Stimulated activated CD4-positive, alpha-beta T cell treated with anti-CD3 and anti-CD28 coated beads, Interleukin-1b, Interleukin-23, amount 100 ng/mL, for 1 hour (primary cell): ENCODE measurements at places on chromosomes 13 and 19.

GRCh38 chr19:44824761-44825160 lies 15.9 kb downstream of the BCAM start:
- DNase-seq = no peak

DNA sequence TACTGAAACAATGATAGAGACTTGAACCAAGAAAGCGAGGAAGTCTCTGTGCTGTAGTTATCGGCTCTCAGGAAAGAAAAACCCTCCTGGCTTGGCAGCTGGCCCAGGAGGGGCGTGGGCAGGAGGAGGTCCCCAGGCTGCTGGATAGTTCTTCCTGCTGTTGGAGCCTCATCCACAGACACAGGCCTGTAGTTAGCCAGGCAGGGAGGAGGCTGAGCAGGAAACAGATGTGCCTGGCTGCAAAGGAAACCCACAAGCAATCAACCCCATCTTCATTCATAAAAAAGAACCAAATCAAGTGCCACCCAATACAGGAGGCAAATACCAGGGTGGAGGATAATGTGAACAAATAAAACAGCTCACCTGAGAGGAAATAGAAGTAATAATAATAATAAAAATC lies 86.2 kb downstream of the IRS2 start:
- no peak for DNase-seq

DNA sequence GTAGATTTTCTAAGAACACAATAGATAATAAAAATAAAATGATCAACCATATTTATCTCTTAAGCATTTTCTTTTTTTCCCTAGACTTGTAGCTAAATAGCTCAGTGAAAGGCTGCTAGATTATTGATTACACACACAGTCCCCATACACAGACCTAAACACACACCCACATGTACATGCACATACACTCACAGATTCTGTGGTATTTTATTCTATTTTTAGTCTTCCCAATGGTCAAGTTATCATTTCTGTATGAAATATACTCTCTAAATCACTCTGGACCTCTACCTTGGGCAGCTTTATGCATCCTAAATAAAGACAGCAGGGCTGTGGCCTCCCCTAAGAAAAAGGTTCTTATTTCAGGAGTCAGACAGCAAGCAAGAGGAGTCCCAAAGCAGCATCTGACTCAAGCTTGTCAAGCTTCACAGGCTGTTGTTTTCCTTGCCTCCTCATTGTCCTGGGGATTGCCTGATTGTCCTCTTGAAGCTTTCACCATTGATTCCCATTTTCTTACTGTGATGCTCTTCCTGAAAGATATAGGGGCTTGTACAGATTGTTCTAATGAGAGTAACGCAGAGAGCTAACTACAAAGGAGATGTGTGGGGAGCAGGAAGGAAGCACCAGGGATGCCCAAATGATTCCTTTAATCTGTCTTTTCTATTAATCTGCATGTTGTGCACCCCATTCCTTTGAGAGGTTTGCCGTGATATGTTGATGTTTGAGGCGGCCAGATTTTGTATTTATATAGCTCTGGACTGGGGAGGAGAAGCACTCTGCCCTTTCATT lies 986.5 kb downstream of the PCDH17 start:
- no peak for DNase-seq

- DNase-seq = no peak
These were observed 39.8 kb downstream of the GPR180 start for GRCh38 chr13:94641409-94641941.

DNA sequence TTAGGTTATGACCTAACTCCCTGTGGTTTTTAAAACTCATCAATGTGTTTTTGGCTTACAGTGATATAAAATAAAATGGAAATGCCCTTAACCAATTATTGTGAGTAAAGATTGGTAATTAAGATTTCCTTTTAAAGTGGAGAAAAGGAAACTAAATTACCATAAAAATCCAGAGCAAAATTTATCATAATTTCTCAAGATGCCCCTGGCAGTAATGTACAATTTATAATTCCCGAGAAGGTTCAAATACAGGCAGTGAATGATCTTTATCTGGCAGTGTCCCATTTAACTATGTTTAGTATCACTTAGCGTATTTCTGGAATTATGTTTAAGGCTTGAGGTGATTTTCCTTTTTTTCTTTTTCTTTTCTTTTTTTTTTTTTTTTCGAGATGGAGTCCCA lies 61.5 kb downstream of the ESD start:
- no peak for DNase-seq

DNA sequence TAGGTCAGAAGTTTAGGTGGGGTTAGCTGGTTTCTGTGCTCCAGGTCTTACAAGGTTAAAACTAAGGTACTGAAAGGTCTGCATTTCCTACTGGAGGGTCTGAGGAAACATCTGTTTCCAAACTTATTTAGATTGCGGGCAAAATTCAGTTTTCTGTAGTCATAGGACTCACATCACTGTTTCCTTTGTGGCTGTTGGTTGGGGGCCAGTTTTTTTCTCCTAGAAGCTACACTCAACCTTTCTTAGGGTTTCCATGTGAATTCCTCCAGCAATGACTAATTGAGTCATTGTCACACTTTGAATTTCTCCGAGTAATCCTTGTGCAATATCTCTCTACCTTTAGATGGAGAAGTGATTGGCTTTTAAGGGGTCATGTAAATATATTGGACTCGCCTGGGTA lies 773.4 kb upstream of the SLITRK1 start:
- no peak for DNase-seq

DNA sequence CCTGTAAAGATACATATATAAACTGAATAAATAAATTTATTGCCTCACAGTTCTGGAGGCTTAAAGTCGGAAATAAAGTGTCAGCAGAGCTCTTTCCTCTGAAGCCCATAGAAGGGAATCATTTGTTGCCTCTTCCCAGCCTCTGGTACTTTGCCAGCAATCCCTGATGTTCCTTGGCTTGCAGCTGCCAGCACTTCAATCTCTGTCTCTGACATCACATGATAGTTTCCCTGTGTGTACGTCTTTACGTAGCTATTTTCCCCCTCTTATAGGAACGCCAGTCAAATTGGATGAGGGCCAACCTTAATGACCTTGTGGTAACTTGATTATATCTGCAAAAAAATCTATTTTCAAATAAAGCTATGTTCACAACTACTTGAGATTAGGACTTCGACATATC lies 250.9 kb downstream of the LIG4 start:
- no peak for DNase-seq

GRCh38 chr13:34247596-34247995 lies 429.6 kb downstream of the RFC3 start:
- no peak for DNase-seq

GRCh38 chr19:16226878-16227836 lies 29.4 kb downstream of the AP1M1 start:
- DNase-seq = no peak

- no peak for DNase-seq
These were observed 27.0 kb downstream of the POMP start for GRCh38 chr13:28685892-28686291.

DNA sequence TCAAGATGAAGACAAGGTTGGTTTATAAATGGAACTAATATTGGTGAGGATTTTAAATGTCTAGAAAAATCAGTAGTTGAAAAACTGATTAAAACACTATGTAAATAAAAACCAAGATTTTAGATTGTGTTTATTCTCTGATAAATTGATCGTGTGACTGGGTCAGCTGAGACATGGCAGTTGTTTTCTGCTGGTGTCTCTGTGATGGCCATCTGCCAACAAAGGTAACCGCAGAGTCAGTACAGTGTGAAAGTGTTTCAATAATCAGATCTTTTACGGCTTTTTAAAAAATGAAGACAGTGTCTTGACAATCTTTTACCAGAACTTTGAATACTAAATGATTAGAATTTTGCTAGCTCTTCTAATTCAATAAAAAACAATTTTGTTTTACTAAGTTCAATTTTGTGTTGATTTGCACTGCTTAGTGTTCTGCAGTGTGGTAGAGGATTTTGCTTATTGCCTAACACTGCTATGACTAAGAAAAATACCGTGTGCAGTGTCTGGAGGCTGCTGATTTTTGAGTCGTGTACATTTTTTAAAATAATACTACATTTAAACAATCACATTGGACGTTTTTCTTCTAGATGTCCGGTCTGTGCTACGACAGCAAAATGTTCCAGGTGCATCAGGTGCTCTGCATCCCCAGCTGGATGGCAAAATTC lies 32.7 kb upstream of the GPR183 start:
- DNase-seq = no peak

GRCh38 chr13:35694549-35695447 lies 218.3 kb upstream of the MAB21L1 start:
- DNase-seq = no peak

DNA sequence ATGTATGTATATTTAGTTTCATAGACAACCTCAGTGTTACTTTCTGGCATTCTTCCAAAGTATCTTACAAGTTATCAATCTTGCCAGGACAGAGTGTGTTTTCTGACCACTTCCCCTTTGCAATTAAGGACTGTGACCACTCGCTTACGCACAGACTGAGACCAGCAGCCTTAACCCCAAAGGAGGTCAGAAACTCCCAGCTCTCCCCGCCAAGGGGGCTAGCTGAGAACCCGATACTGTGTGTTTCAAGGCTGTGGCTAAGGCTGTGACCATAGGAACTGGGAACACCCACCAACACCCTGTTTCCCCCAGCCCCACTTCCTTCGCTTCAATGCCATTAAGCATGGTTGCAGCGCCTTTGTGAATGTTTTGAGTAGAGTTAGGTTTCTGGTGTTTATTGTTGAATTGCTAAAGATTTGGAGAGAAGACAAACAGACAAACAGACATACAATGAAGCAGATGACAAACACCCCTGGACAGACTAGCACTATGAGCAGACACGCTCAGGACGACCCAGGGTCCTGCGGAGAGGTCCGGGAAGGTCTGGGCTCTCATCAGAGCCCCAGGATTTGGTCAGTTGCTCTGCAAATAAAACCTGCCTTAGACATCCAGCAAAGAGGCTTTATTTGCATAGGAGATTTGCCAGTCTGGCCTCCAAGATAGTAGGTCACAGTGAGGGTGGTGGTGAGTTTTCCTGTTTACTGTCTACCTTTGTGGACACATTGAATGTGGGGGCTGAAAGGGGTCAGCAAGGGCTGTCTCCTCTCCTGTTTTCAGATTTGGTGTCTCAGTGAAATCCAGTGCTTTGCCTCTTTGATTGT lies 25.0 kb upstream of the TNFSF11 start:
- no peak for DNase-seq

DNA sequence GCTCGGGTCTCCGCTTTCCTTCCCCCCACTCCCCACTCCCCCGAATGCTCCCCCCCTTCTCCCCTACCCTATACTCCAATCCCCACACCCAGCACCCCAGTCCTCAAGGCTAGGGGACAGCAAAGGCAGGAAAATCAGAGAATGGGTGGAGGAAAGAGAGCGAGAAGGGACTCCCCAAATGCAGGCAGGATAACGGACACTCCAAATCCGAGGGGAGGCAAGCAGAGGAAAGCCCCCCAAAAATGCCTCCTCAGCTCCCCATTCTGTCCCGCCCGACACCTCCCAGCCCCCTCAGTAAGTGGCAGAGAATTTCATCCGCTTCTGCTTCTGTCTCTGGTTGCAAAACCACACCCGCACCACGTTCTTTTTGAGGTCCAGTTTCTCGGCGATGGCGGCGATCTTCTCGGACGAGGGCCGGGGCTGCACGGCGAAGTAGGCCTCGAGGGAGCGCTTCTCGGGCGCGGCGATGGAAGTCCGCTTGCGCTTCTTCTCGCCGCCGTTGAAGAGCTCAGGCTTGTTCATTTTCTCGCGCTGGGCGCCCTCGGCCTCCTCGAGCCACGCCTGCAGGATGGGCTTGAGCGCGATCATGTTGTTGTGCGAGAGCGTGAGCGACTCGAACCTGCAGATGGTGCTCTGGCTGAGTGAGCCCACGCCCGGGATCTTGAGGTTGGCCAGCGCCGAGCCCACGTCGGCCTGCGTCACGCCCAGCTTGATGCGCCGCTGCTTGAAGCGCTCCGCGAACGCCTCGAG lies 2.1 kb downstream of the POU4F1 start:
- DNase-seq = no peak

- no peak for DNase-seq
These were observed 5.8 kb upstream of the DHX34 start for GRCh38 chr19:47343194-47343802.

DNA sequence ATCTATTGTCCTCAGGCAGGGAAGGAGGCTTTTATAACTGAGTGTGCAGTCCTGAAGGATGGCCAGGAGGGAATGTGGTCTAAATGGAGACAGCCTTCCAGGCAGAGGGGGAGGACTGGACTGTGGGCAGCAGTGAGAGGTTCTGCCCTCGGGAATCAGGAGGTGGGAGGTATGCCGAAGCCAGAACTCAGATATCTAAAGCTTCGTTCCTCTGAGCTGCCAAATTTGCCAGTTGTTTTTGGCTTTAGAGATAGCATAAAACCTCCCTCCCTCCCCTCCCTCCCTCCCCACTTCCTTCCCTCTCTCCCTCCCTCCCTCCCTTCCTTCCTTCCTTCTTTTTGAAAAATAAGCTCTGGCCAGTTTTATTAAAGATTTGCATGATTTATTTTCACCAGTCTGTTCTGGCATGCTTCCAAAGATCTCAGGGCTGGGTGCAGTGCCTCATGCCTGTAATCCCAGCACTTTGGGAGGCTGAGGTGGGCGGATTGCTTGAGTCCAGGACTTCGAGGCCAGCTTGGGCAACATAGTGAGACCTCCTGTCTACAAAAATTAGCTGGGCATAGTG lies 2.4 kb downstream of the MEDAG start:
- DNase-seq = no peak

DNA sequence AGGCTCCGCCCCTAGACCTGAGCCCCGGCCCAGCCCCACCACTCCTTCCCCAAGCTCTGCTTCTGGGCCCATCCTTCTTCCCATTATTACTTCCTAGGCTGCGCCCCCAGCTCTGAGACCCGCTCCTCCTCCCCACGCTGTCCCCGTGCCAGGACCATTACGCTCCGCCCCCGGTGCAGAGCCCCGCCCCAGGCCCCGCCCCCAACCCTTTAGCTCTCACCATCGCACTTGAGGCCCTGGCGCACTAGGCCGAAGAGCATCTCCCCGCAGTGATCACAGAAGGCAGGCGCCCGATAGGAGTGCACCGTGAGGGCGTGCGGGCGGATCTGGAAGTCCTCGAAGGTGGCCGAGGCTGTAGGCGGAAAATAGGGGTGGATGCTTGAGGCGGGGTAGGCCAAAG lies 6.2 kb downstream of the PRKD2 start:
- no peak for DNase-seq

DNA sequence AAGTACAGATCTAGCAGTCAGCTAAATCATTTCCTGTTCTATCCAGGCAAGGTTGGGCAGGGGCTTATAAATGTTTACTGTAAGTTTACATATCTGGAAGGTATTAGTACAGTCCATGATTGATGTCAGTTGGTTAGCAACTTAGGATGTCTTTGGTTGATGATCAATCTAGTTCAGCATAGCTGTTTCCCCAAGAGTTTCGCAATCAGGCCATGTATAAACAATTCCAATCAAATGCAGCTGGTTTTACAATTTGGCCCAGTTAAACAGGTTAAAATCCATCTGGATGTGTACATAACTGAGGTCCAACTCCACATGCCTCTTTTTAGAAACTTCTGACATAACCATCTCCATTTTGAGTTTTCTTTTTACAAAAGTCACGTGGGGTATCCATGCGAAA lies 6.9 kb downstream of the ZNF221 start:
- no peak for DNase-seq

- no peak for DNase-seq
These were observed 37.0 kb downstream of the SKA3 start for GRCh38 chr13:21139374-21139773.

- no peak for DNase-seq
These were observed 88.8 kb downstream of the MBNL2 start for GRCh38 chr13:97310809-97311436.

- DNase-seq = no peak
These were observed 971 bp downstream of the ATCAY start for GRCh38 chr19:3881272-3882040.
